Stimulated activated CD4-positive, alpha-beta T cell treated with anti-CD3 and anti-CD28 coated beads, Interleukin-15, amount 100 ng/mL, for 48 hours (primary cell): ENCODE measurements at places on chromosomes 6 and 20.

GRCh38 chr6:66772800-66773199 is 1065.8 kb upstream of the EYS start:
- DNase-seq = no peak

DNA sequence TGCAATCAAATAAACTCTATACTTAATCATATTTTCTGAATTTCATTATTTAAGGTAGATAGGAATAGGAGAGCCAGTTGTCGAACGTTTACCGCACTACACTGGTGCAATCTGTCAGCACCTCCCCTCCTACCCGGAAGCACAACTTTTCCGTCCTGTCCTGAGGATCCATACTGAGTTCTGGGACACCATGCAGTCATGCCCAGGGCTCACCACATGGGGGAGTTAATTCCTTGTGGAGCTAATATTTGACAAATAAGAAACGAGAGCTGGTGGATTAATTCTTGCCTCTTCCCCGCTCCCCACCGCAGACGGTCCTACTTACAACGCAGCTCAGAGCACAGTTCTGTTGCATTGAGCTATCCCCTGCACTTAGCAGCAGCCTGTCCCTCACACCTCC is 107.7 kb upstream of the RALGAPA2 start:
- no peak for DNase-seq

DNA sequence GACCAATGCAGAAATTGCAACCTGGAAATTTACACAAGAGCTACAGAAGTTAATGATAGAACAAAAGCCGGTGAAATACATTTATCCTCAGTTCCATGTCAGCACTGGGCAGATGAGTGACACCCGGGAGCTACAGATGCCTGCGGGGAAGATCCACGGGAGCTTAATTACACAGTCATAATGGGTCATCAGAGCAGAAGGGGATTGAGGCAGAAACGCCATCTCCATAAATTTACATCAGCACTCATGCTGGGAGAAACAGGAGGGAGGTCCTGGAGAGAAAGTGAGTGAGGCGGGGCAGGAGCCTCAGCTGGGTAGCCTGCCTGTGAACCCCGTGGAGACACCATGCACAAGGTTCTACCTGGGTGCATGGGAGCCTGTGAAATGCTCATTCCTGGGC is 37.6 kb upstream of the CST7 start:
- no peak for DNase-seq

DNA sequence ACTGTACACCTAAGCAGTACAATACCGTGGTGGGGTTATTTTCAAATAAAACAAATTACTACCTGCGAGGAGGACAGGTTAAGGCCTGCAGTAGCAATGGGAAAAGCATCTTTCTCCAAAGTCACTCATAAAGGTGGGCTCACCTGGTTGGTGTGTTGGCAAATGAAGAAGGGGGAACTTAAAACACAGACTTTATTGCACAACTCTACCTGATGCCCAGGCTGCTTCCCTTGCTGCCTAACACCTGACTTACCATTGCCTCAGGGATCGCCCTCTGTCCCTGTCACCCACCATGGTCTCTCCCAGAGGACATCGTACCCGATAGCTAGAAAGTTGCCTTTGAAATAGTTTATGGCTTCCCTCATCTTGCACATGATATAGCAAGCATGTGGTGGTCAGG is 53.6 kb downstream of the GNAS start:
- no peak for DNase-seq

GRCh38 chr20:38237381-38237780 is 23.2 kb downstream of the KIAA1755 start:
- DNase-seq = no peak

GRCh38 chr6:29976253-29976587 is 33.9 kb downstream of the HLA-A start:
- no peak for DNase-seq

DNA sequence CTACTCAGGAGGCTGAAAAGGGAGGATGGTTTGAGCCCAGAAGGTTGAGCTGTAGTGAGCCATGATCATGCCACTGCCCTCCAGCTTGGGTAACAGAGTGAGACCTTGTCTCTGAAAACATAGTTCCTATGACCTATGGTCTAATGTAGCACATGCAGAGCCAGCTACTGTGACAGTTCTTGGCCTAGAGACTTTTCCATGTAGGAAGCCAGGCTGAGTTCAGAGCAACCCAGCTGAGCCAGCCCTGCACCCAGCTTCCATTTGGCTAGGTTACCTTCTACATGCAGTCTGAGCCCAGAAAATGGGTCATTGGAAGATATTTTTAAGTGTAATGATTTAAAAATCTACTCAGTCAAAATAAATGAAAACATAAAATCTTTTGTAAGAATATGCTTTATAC is 92.8 kb downstream of the FNDC1 start:
- no peak for DNase-seq
